Liver (tissue), 10 donors: ENCODE measurements at places on chromosomes 16 and 17.

GRCh38 chr17:79601604-79602424 is 9.0 kb downstream of the RBFOX3 start:
- no peak overlapping the region for H3K27ac ChIP-seq
- H3K36me3 ChIP-seq = no peaks in the 10 kb centered on the region

DNA sequence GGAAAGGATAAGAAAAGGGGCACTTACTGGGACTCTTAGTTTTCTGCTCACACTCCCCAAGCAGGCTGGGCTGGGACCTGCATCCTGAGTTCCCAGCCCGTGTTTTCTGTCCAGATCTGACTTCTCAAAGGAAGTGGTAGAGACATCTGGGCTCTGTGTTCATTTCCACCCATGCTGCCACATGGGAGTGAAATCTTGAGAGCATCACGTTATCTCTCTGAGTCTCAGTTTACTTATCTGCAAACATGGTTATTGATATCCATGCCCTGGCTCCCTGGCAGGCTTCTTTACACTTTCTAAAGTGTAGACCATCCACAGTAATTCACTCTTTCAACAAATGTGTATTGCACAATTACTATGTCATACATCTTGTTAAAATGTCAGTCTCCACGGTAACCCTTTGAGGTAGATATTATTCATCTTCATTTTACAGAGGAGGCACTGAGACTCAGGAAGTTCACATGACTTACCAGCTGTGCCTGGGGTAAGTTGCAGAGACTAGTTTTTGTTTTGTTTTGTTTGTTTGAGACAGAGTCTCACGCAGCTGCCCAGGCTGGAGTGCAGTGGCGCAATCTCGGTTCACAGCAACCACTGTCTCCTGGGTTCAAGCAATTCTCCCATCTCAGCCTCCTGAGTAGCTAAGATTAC is 3.4 kb downstream of the ZNF688 start:
- H3K4me3 ChIP-seq = no peak overlapping the region
- DNase-seq = no peak
- H3K27ac ChIP-seq = no peak overlapping the region
- peaks cover 3% of the 10 kb centered on the region for H3K4me1 ChIP-seq

DNA sequence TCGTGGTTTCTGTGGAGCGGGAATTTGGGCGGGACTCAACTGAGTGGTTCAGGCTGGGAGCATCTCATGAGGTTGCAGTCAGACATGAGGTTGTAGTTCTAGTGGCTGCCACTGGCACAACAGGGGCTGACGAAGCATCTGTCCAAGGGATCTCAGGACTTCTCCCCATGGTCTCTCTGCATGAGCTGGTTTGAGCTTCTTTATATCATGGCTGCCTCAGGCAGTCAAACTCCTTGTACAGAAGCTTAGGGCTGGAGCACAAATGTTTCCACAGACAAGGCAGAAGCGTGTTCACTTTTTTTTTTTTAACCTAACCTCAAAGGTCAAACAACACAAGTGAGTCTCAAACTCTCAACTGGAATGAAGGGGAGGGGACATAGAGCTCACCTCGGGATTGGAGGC is 243.3 kb downstream of the MSI2 start:
- no peak overlapping the region for H3K4me3 ChIP-seq
- no peaks in the 10 kb centered on the region for H3K27me3 ChIP-seq
- H3K27ac ChIP-seq = no peak overlapping the region
- no peak for DNase-seq
- H3K36me3 ChIP-seq = no peaks in the 10 kb centered on the region

DNA sequence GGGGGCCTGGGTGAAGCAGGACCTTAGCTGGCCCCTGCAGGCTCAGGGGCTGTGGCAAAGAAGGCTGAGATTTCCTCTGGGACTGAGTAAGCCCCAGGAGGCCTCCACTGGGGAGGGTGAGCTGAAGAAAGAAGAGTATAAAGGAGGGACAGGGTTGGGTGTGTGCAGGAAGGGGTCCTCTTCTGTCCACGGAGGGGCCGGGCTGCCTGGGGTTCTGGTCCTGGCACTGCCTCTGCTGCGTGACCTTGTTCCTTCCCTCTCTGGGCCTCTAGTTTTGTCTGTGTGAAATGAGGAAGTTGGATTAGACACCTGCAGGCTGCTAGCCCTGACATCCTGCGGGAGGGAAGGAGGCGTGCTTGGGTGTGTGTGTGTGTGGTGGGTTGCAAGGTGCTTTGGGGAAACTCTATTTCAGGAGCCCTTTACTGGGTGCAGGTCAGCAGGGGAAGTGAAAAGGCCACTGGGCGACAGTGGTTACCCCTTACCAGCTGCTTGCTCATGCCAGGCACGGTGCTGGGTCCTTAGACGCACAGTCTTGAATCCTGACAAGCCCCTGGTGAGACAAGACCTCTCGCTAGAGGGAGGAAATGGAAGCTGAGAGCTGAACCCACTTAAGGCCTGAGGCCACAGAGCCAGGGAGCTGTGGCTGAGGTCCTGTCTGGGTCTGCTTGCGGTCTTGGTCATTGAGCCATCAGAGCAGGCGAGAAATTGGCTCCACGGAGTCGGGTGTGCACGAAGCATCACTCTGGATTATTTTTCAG is 60.7 kb downstream of the OR1D5 start:
- DNase-seq = no peak
- H3K36me3 ChIP-seq = no peaks in the 10 kb centered on the region
- no peaks in the 10 kb centered on the region for H3K4me1 ChIP-seq
- no peaks in the 10 kb centered on the region for H3K27me3 ChIP-seq
- H3K4me3 ChIP-seq = no peak overlapping the region
- H3K27ac ChIP-seq = peak overlapping the region; percentile 82

DNA sequence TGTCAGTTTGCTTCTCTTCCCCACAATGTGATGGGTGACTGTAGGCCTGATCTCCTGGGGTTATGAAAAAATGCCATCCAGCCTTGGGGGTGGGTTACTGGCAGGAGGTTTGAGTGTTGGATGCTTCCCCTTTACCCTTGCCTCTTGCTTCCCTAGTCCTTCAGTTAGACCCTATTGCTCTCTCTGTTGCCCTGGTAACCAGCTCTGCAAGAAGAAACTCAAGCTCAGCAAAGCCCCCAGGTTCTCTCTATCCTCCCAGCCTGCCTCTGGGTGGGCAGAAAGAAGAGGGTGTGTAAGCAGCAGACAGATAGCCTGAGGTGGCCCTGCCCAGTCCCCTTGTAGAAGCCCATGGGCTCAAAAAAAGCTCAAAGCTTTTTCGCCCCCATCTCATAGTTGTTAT is 2.8 kb upstream of the RAPGEFL1 start:
- H3K36me3 ChIP-seq = peaks cover 21% of the 10 kb centered on the region
- H3K27ac ChIP-seq = no peak overlapping the region
- H3K4me3 ChIP-seq = no peak overlapping the region
- peaks cover 11% of the 10 kb centered on the region for H3K4me1 ChIP-seq
- H3K27me3 ChIP-seq = no peaks in the 10 kb centered on the region
- no peak for DNase-seq

DNA sequence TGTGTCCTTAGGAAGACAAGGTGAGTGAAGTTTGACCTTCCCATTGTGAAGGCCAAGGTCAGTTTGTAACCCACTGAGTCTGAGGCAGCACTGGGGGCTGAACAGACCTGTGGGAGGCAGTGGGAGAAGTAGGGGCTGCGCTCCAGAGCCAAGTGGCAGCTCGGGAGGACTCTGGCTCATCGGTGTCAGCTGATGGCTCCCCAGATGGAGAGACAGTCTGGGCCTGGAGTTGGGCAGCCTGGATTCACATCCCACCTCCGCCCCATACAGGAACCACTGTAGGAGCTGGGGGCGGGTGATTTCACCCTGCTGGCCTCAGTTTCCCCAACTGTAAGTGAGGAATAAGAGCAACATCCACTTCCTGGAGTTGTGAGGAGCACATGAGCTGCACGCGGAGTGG is 128.4 kb downstream of the FOXL1 start:
- no peaks in the 10 kb centered on the region for H3K4me1 ChIP-seq
- H3K27me3 ChIP-seq = no peaks in the 10 kb centered on the region
- H3K36me3 ChIP-seq = no peaks in the 10 kb centered on the region
- no peak for DNase-seq

- DNase-seq = no peak
- H3K27me3 ChIP-seq = no peaks in the 10 kb centered on the region
- H3K4me3 ChIP-seq = no peak overlapping the region
- H3K36me3 ChIP-seq = no peaks in the 10 kb centered on the region
These were observed 111.7 kb downstream of the IRF8 start for GRCh38 chr16:86010680-86011141.

- no peak for DNase-seq
- H3K4me3 ChIP-seq = no peak overlapping the region
- H3K4me1 ChIP-seq = peaks cover 9% of the 10 kb centered on the region
- H3K27ac ChIP-seq = no peak overlapping the region
- H3K36me3 ChIP-seq = no peaks in the 10 kb centered on the region
- H3K27me3 ChIP-seq = no peaks in the 10 kb centered on the region
These were observed 106.2 kb downstream of the N4BP1 start for GRCh38 chr16:48503779-48504178.

DNA sequence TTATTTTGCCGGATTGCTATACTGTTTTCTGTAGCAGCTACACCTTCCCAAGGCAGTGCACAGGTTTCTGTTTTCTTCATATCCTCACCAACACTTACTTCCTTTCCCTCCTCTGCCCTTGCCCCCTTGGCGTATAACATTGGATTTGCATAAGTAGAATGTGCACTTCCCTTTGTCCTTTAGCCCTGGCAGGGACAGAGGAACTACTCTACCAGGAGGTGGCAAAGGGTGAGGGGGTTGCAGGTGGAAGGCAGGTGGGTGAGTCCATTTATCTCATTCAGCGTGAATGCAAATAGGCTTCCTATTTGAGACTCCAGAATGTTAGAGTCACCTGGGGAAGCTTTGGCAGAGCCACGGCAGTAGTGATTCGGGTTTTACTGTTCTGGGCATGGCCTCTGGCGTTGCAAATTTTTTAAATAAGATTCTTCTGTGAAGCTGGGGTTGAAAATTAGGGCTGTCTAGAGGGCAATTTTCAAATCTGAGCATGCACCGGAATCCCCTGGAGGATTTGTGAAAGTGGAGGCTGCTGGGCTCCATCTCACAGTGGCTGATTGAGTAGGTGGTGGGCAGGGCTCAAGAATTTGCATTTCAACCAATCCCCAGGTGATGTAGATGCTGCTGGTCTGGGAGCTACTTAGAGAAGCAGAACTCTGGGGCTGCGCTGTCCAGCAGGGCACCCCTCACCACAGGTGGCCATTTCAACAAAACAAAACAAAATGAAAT is 84.7 kb downstream of the PLCG2 start:
- peaks cover 3% of the 10 kb centered on the region for H3K36me3 ChIP-seq
- H3K4me3 ChIP-seq = no peak overlapping the region
- no peaks in the 10 kb centered on the region for H3K27me3 ChIP-seq
- no peak for DNase-seq
- H3K4me1 ChIP-seq = no peaks in the 10 kb centered on the region

DNA sequence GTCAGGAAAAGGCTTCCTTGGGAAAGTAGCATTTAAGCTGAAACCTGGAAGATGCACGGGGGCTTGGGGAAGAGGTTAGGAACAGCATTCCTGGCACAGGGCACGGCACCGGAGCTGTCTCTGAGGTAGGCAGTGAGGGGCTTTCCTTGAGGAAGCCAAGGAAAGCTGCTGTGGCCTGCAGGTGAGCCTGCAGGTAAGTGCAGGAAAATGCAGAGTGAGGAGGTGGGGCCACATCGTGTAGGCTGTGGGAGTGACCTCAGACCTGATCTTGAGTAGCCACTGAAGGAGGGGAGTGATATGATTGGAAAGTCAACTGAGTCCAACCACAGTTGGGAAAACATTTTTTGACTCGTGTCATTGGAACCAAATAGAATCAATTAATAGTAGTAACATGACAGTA is 79.5 kb downstream of the CDK5R1 start:
- H3K4me3 ChIP-seq = no peak overlapping the region
- no peaks in the 10 kb centered on the region for H3K27me3 ChIP-seq
- H3K27ac ChIP-seq = no peak overlapping the region
- no peak for DNase-seq
- H3K36me3 ChIP-seq = no peaks in the 10 kb centered on the region
- H3K4me1 ChIP-seq = no peaks in the 10 kb centered on the region

GRCh38 chr16:65065031-65065430 is 56.8 kb downstream of the CDH11 start:
- H3K36me3 ChIP-seq = no peaks in the 10 kb centered on the region
- H3K4me3 ChIP-seq = no peak overlapping the region
- no peaks in the 10 kb centered on the region for H3K27me3 ChIP-seq

- H3K4me3 ChIP-seq = no peak overlapping the region
- H3K36me3 ChIP-seq = peaks cover 27% of the 10 kb centered on the region
- no peak for DNase-seq
- H3K4me1 ChIP-seq = no peaks in the 10 kb centered on the region
- no peaks in the 10 kb centered on the region for H3K27me3 ChIP-seq
These were observed 15.0 kb upstream of the C16orf95 start for GRCh38 chr16:87332150-87332549.

- no peaks in the 10 kb centered on the region for H3K36me3 ChIP-seq
- DNase-seq = no peak
- no peaks in the 10 kb centered on the region for H3K4me1 ChIP-seq
- H3K27me3 ChIP-seq = no peaks in the 10 kb centered on the region
- H3K4me3 ChIP-seq = no peak overlapping the region
These were observed 364.1 kb downstream of the CPPED1 start for GRCh38 chr16:12439399-12440227.

DNA sequence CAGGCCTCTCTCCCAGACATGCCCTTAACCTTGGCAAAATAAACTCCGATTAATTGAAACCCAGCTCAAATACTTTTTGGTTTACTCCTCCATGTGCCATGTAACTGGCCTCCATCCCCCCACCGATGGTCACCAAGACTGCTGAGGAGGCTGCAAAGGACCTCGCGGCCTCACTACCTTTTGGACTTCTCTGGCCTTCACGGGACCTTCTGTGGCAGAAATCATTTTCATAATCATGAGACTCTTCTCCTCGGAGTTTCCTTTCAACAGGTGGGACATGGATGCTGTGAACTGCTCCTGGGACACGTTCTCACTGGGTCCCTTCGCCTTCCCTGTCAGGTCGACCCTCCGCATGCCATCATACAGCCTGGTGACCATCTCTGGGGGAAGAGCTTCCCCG is 9.0 kb downstream of the MEAK7 start:
- H3K4me1 ChIP-seq = no peaks in the 10 kb centered on the region
- peaks cover 4% of the 10 kb centered on the region for H3K36me3 ChIP-seq
- H3K27ac ChIP-seq = no peak overlapping the region
- H3K4me3 ChIP-seq = no peak overlapping the region

DNA sequence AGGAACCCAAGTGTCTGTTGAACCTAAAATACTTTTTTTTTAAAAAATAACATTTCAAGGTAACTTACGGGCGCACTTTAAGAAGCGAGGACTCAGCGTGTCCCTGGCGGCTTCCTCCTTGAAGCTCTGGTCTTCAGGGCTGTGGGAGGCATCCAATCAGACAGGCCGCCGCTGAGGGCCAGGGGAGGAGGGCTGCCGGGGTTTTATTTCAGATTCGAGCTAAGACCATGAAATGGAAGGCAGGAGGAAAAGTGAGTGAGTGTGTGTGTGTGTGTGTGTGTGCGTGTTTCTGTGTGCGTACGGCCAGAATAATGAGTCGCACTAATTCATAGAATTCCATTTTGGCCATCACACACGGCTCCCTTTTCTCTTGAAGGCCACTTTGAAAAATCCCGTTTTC is 41.1 kb downstream of the C16orf78 start:
- no peaks in the 10 kb centered on the region for H3K4me1 ChIP-seq
- H3K4me3 ChIP-seq = no peak overlapping the region
- H3K36me3 ChIP-seq = no peaks in the 10 kb centered on the region
- no peak overlapping the region for H3K27ac ChIP-seq
- no peak for DNase-seq
- no peaks in the 10 kb centered on the region for H3K27me3 ChIP-seq

GRCh38 chr17:7413346-7413985 is 5.8 kb downstream of the NLGN2 start:
- no peak overlapping the region for H3K4me3 ChIP-seq
- H3K4me1 ChIP-seq = no peaks in the 10 kb centered on the region
- H3K27me3 ChIP-seq = no peaks in the 10 kb centered on the region
